ENCODE measurements at places on chromosomes 6 and 20. TPM values are rescaled to one million over a fixed set of nuclear protein-coding genes. Genes with fewer than 3 reads are reported as not detected.
A peak's percentile ranks its signal among the peaks of the same experiment; 100 is the strongest.

The FAM229B gene
- 22.7 TPM for total RNA-seq

The SLC4A11 gene
- total RNA-seq: 9.5 TPM

The PRDM1 gene
- total RNA-seq: 7.5 TPM

DNA sequence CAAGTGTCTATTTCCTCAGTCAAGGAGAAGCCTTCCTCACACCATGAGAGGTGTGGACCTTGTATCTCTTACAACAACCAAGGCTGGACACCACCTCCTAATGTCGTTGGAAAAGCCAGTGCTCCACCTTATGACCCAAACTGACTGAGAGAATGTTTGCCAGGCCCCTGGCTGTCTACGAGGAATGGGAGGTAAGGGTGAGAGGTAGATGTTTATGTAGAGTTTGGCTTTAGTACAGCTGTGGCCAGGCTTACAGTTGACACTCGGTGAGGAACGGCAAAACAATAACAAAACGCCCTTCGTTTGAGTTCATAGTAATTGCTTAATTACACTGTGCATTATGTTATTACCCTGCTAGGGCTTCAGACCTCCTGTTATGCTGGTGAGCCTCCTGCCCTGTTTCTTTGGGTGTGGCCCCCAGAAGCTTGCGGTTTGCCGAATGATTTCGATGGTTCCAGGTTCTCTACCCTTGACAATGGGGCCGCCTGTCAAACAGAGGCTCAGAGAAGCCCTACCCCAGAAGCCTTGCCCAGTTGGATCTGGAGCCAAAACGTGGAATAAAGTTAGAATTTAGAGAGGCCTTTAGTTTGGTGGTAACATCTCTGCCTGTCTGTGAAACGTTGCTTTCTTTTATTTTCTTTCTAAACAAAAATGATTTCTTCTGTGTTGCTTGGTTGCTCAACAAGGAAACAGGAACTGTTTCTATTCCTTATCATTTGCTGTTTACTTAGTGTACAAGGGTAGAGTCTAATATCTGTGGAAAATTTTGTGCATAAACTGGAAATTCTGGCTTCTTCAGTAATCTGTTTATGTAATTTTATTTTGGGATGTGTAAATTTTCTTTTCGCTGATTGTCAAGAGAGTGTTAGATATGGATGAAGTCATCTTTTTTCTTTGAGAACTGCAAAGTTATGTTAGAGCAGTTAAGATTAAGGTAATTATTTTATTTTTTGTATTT lies 60.4 kb upstream of the FOXQ1 start:
- no peak for DNase-seq

DNA sequence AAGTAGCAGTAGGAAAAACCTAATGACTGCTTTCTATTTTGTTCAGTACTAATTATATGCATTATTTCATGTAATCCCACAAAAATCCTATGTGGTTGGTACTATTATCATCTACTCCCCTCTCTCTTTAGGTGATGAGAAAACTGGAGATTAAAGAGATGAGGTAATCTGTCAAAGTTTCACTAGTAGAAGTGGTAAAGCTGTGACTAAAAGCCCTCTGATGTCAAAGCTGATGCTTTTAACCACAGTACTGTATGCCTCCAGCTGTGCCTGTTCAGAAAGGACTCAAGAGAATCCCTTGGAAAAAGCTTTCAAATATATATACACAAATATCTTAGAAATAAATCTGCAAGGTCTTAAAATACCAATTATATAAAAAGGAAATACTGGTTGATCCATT lies 38.0 kb downstream of the PHIP start:
- DNase-seq: no peak

DNA sequence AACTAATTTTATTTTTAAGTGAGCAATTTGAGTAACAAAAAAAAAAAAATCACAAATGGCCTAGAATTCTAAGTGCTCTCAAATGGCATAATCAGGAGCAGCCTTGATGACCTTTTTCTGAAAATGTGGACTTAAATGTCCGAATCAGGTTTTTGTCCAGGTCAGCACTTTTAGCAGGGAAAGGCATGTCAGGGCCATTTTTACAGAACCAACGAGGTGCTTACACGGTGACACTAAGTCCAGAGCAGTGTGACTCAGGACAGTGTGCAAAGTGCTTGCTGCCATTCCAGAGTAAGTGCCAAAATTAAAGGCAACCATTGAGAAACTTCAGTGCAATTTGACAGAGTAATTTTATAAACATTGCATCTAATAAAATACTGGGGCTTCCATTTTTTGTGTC lies 127.8 kb downstream of the KIF16B start:
- peak; percentile 48 for DNase-seq

- DNase-seq: no peak
These were observed 19.4 kb downstream of the SDHAF4 start for GRCh38 chr6:70586114-70586513.

Data from adrenal gland (tissue), 19 donors.